ENCODE measurements at places on chromosomes 6 and 20.
A peak's percentile ranks its signal among the peaks of the same experiment; 100 is the strongest.

DNA sequence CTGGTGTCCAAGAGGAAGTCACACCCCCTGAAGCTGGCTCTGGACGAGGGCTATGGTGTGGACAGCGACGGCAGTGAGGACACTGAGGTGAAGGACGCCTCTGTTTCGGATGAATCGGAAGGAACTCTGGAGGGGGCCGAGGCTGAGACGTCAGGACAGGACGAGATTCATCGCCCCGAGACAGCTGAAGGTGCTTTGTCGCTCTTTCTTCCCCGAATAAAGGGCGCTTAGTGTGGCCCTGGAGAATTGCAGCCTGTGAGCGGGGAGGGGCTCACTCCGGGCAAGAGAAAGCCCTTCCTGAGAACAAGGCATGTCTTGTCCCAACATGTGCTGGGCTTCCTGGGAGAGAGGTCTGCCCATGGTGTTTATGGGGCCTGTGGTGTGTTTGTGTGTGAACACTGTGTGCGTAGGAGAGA, 41.4 kb downstream of the MYT1 start:
- DNase-seq = no peak

- no peak for DNase-seq
Observed at GRCh38 chr20:51404297-51405060, 138.0 kb downstream of the NFATC2 start.

DNA sequence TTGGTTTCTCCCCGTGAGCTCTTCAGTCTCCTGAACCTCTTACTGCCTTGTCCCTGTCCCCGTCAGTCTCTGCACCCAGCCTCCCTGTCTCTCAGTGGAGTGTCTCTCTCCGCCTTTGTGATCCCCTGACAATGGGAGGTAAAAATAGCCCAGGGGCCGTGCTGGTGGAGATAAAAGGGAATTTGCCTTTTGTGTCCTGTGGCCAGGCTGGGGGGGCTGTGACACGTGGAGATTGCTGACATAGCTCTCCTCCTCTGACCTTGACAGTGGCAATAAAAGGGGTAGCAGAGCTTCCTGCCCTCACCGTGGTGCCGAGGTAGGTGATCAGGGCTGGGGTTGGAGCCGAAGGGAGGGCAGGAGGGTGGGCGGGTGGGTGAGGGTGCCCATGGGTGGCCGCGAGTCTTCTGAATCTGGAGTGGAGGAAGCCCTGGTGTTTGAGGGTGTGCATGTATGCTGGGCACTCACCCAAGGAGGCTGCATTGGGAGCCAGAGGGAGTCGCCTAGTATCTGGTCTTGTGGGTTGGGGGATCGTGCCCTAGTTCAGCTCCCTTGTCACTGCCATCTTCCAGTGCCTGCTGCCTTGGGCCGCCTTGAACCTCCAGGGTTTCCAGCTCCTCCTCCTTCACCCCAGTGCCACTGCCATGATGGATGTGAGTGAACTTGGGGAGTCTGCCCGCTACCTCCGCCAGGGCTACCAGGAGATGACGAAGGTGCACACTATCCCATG, 21.9 kb downstream of the MYH7B start:
- DNase-seq = no peak

DNA sequence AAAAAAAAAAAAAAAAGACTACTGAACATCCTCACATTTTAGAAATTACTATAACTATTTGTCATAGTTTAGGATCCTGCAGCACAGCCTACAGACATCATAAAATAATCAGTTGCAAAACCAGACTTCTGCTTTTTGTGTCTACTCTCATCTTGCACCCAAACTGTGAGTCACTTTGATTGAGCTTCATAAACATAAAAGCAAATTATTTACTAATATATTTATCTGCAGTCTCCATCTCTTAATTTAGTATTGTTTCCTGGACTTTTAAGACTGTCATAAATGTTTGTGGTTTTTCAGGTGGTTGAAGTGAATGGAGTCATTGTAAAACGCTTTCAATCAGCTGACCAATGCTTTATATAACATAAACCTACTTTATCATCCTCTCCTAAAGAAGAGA, 14.8 kb upstream of the CALHM6 start:
- no peak for DNase-seq

DNA sequence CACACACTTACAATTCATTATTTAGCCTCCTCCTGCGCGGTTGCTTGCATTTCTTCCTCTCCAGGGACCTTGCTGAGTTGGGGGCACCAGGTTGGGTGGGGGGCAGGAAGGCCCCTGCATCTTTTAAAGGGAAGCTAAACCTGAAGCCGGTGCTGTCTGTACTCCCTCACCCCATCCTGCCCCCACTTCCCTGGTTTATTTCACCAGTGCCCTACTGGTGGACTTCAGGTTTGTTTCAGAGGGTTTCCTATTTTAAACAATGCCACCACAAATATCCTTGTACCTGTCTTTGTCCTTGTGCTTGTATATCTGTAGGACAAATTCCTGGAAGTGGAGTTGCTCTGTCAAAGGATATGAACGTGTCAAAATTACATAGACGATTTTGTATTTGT, 21.0 kb downstream of the PTK7 start:
- no peak for DNase-seq

DNA sequence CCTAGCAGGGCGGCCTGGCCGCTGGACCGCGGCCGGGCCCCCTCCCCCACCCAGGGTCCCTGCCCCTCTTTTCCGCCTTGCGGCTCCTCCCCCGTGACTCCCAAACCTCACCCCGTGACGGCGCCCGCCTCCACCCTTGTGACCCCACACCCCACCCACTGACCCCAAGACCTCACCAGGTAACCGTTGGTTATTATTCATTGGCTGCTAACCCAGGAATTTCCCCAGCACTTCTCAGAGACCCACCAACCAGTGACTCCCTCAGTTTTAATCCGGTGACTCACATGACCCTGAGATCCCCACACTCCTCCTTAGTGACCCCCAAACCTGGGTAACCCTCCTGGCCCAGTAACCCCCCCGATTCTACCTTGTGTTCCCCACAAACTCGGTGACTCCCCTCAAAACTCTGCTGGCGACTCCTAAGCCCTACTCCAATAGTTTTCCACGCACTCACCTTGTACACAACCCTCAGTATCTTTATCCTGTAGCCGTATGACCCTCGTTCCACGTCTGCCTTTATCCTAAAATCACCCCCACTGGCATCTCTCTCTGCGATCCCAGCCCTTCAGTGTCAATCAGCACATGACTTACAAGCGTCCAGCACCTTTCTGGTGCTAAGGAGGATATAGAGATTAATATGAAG, 534 bp downstream of the ZNF76 start:
- DNase-seq = no peak

DNA sequence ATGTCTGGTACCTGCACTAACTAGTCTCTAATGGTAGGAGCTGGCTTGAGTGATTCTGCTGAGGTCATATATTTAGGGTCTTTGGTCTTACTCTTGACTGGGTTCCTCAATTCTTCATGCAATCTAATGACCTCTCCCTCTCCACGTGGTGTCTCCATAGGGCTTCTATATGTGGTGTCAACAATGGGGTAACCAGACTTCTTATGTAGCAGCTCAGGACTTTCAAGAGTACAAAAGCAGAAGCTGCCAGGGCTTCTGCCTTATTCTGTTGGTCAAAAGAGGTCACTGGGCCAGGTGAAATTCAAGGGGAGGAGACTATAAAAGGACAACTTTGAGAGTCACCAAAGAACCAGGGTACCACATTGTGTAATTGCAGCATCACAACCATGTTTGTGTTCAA, 54.3 kb downstream of the NUS1 start:
- no peak for DNase-seq

- DNase-seq = no peak
Observed at GRCh38 chr20:47326658-47327268, 29.7 kb downstream of the ZMYND8 start.

DNA sequence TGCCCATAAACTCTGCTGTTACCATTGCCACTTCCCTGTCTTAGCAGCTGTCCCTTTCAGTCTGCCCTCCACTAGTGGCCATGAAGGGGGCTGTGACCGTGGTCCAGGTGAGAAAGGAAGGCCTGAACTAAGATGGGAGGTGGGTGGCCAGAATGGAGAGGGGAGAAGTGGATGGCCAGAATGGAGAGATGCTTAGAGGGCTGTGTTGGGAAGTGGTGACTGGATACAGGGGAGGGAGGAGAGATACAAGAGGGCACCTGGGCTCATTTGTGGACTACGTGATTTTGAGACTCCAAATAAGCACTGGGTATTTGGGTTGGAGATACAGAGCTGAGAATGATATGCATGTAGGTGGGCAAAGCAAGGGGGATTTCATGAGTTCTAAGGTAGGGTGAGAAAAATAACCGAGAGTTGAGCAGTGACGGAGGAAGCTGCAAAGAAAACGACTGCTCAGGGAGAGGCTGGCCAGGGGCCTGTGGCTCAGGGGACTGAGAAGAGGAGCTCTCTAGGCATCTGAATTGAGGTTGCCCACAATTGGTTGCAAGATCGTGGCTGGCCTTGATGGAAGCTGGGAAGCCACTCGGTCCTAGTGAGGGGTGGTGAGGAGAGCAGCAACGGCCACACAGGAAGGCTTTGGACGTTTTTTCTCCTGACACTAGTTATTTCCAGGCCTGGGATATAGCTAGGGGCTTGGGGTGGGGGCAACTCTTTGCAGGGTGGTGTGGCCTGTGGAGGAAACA, 36.9 kb downstream of the PANK2 start:
- DNase-seq = no peak

- DNase-seq = peak; percentile 80
Observed at GRCh38 chr20:48295445-48295903, 510.2 kb upstream of the SULF2 start.

GRCh38 chr6:47792216-47792733, 10.4 kb downstream of the OPN5 start:
- no peak for DNase-seq

DNA sequence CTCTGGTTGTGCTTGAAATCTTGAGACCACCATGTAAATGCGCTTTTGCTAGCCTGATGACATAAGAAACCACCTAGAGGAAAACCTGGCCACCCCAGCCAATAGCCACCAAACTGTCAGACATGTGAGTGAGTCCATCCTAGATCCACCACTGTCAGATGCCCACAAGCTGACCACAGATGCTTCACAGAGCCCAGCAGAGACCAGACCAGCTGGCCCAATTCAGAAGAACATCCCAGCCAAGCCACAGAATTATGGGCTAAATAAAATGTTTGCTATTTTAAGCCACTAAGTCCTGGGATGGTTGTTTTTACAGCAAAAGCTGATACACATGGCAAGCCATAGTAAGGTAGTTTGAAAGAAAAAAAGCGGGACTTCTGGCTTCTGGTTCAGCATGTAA, 425.3 kb downstream of the KIF16B start:
- no peak for DNase-seq

GRCh38 chr20:8568075-8568474, 436.0 kb downstream of the PLCB1 start:
- peak; percentile 30 for DNase-seq

DNA sequence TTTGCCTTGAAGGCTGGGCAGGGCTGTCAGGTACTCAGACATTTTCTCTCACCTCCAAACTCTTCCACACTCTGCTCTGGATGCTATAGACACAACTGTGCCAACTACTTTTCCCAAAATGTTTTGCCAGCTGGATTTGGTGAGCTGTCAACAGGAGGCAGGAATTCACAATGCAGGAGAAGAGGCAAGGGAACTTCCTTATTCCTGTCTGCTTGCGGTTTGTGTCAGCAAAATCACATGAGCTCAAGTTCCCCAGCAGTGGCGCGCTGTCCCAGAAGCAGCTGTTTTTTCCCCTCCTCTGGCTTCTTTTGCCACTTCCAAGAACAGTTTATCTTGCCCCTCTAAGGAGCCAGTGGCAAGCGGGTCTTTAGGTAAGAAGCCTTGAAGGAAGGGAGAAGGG, 608.2 kb downstream of the PRKN start:
- DNase-seq = no peak

DNA sequence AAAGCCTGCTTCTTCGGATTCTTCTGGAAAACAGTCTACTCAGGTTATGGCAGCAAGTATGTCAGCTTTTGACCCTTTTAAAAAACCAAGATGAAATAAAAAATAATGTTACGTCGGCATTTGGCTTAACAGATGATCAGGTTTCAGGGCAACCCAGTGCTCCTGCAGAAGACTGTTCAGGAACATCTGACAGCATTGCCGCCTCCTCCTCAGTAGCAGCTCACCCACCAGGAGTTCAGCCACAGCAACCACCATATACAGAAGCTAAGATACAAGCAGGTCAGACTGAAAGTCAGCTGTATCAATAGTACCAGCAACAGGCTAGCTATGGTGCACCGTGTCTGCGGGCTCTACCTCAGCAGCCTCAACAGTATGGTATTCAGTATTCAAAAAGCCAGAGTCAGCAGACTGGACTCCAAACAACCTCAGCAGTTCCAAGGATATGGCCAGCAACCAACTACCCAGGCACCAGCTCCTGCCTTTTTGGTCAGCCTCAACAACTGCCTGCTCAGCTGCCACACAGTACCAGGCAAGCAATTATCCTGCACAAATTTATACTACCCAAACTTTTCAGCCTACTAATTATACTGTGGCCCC, 51.9 kb downstream of the BTBD9 start:
- DNase-seq = no peak

GRCh38 chr6:80553071-80553740, 446.7 kb downstream of the BCKDHB start:
- DNase-seq = no peak

- DNase-seq = no peak
Observed at GRCh38 chr6:41653691-41654090, 15.4 kb downstream of the MDFI start.

GRCh38 chr6:169391473-169392071, 137.9 kb upstream of the THBS2 start:
- DNase-seq = no peak

- DNase-seq = no peak
Observed at GRCh38 chr6:7912024-7912423, 1.4 kb upstream of the TXNDC5 start.

DNA sequence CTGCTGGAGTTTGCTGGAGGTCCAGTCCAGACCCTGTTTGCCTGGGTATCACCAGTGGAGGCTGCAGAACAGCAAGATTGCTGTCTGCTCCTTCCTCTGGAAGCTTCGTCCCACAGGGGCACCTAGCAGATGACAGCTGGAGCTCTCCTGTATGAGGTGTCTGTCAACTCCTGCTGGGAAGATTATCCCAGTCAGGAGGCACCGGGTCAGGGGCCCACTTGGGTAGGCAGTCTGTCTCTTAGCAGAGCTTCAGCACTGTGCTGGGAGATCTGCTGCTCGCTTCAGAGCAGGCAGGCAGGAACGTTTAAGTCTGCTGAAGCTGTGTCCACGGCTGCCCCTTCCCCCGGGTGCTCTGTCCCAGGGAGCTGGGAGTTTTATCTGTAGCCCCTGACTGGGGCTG, 96.8 kb upstream of the SLC35F1 start:
- no peak for DNase-seq

DNA sequence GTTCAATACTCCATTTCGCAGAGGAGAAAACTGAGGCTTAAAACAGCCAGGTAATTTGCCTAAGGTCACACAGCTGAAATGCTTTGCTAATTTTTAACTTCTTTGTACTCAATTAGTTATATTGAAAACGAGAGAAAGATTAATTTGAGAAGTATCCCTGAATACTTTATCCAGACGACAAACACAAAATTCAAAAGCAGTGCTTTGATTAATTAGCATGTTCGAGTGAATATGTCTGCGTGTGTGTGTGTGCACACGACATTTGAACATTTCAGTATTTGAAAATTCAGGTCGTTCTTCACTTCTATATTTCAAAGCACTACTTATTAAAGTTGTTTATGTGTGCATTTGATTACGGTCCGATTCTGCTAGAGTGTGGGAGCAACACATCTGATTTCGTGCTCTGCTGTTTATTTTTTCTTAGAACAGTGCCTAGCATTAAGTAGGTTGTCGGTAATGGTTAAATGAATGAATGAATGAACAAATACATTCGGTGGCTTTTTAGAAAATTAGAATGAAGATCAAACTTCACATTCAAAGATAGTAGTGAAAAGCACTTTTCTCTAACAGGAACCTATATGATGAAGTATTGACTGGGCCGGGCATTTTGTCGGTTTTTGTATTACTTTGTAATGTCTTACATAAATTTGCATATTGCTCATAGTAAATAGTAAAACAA, 36.9 kb upstream of the SYNCRIP start:
- DNase-seq = no peak

- no peak for DNase-seq
Observed at GRCh38 chr6:142507065-142507464, 205.3 kb downstream of the ADGRG6 start.
